Right kidney (tissue), 9 donors: ENCODE measurements at places on chromosomes 1 and 21.

GRCh38 chr1:1959840-1960479 lies 40.9 kb upstream of the TMEM52 start:
- DNase-seq = peak; percentile 75

DNA sequence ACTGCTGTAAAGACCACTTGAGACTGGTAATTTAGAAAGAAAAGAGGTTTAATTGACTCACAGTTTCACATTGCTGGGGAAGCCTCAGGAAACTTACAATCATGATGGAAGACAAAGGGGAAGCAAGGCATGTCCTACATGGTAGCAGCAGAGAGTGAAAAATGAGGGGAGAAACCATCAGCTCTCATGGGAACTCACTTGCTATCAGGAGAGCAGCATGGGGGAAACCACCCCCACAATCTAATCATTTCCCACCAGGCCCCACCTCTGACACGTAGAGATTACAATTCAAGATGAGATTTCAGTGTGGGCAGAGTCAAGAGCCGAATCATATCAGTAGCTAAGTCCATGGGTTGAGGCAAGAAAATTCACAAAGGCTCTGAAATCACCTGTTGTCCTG lies 23.8 kb upstream of the LYPD8 start:
- DNase-seq = no peak

DNA sequence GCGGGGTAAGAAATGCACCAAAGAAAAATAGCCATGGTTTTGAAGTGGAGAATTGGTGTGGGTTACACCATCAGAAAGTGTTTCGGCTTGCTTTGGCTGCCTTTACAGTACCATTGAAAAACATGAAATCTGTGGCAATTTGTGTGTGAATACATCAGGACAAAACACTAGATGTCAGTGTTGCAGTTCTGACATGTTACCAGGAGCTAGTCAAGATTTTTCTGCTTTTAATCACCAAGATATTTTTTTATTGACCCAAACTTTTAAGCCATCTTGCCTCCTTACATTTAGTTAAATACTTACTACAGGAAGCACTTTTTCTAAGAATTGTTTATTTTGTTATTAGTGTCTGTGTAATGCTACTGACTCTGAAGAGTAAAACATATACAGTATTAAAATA lies 14.3 kb downstream of the RRP15 start:
- DNase-seq = no peak

DNA sequence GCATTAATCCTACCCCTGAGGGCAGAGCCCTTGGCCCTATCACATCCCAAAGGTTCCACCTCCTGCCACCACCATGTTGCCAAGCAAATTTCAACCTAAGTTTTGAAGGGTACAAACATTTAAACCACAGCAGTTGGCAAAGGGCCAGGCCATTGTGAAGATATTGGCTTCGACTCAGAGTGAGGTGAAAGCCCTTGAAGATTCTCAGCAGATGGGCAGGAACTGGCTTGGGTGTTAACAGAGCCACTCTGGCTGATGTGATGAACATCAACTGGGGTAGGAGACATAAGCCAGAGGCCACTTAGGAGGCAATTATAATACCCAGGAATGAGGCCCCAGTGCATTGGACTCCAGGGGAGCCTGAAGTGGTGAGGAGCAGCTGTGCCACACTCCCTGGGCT lies 207.7 kb upstream of the KAZN start:
- no peak for DNase-seq

- no peak for DNase-seq
Measured at GRCh38 chr1:227777156-227777555, 38.3 kb upstream of the PRSS38 start.

DNA sequence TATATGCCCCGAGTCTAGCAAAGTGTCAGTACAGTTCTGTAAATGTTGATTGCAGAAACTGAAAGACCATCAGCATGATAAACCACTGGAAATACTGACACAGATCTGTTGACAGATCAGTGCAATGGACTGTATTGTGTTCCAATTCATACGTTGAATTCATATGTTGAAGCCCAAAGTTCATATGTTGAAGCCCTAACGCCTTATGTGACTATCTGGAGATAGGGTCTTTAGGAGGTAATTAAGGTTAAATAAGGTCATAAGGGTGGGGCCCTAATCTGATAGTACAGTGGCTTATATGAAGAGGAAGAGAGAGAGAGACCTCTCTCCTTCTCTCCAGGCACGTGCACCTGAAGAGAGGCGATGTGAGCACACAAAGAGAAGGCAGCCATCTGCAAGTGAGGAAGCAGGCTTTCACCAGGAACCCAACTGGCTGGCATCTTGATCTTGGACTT lies 144.7 kb downstream of the MRPL39 start:
- DNase-seq = no peak

- no peak for DNase-seq
Measured at GRCh38 chr1:100545855-100546254, 7.9 kb downstream of the GPR88 start.

- DNase-seq = no peak
Measured at GRCh38 chr1:232484856-232485255, 145.1 kb downstream of the SIPA1L2 start.

GRCh38 chr1:74065081-74065480 lies 132.9 kb downstream of the LRRIQ3 start:
- no peak for DNase-seq

GRCh38 chr1:29963946-29964345 lies 727.6 kb downstream of the PTPRU start:
- no peak for DNase-seq

DNA sequence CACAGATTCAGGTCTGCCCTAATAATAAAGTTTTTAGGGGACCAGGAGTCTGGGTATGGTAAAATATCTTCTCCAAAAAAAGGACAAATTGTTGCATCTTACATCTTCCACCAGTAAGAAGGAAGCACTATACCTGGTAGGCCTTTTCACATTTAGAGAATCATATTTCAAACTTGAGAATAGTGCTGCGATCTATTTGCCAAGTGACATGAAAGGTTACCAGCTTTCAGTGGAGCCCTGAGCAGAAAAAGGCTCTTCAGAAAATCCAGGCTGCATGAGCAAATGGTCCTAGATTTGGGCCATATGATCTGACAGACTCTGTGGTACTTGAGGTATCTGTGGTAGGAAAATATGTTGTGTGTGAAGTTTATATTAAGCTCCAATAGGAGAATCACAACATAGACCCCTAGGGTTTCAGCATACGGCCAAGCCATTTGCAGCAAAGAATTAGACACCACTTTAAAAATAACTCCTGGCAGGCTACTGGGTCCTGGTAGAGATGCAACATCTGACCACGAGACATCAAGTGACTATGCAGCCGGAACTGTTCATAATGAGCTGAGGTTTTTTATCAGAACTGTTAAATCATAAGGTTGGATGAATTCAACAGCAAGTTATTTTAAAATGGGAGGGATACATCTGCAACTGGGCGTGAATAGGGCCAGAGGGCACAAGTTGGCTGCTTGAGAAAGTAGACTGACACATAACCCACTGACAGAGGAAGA lies 38.6 kb upstream of the CCDC190 start:
- no peak for DNase-seq

DNA sequence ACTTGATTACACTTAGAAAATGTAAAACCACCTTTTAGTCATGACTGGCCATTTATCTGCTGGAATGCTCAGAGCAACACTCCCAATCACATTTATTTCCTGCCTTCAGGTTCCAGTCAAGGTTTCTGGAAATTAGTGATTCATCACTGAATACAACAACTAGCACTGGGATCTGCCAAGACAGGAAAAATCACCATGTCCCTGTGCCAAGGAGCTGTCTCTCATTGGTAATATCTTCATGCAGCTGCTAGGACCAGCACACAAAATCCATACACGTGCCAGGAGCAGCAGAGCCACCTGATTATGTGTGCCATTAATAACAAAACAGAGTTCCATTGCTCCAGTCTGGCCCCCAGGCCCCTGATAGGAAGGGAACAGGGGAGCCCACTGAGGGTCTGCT lies 194.6 kb downstream of the TNR start:
- DNase-seq = no peak

DNA sequence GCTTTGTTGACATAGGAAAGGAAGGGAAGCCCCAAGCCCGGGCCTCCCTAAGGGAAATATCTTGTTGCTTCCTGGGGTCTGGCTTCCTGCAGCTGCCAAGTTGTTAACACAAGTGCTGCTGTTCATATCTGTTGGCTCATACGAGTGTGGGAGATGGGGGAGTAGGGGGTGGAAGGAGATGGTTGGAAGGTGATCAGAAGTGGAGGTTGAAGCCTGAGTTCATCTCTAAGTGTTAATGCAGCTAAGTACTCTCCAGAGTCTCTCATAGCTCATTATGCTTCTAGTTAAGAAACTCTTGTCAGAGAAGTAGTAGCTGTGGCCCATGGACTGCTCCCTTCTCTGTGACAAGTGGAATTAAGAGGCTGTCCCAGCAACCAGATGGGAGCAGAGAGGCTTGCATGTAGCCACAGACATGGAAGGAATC lies 319.2 kb upstream of the SPAG17 start:
- peak; percentile 18 for DNase-seq

- peak; percentile 81 for DNase-seq
Measured at GRCh38 chr1:109112652-109113285, 1.1 kb upstream of the ELAPOR1 start.

DNA sequence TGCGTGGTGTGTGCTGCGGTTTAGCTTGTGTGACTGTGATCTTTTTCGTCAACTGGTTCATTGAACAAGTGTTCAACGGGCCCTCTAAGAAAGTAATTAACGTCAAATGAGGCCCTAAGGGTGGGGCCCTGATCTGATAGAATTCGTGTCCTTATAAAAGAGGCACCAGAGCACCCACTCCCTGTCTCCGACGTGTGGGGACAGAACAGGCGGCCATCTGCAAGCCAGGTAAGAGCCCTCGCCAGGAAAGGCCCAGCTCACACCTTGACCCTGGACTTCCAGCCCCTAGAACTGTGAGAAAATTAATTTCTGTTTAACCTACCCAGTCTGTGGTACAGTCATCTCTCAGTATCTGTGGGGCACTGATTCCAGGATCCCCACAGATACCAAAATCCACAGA lies 20.4 kb upstream of the SAMD11 start:
- no peak for DNase-seq
